Neural crest cell (in vitro differentiated cells): ENCODE measurements at places on chromosomes 4 and X. TPM values are rescaled to one million over a fixed set of nuclear protein-coding genes. Genes with fewer than 3 reads are reported as not detected.
A peak's percentile ranks its signal among the peaks of the same experiment; 100 is the strongest.

MAGEA10 gene
- total RNA-seq, result not detected in 2 replicates

DNA sequence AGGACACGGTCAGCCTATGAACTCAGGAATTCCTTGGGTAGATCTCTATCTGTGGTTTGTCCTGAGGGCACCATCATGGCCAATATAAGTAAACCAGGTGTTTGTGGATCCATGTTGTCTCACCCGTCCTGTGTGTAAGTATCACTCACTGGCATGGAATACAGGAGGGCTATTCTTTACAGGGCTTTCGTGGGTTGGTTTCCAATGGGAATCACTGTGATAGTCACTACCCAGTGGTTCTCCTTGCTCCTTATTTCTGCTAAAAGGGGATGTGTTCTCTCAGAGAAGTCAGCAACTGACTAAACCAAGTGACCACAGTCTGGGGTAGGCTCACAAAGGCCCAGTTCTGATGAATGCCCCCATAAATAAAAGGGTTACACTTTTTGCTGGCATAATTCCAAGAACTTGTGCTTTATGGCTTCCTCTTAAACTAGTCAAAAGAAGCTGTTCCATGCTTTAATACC is 236.7 kb upstream of the JADE1 start:
- H3K27me3 ChIP-seq, result no peaks in the 10 kb centered on the region
- no peak overlapping the region for H3K4me3 ChIP-seq
- no peak for DNase-seq
- H3K27ac ChIP-seq, result no peak overlapping the region
- H3K36me3 ChIP-seq, result no peaks in the 10 kb centered on the region

HTATSF1 gene
- total RNA-seq, result 69.1 and 69.3 TPM in 2 replicates

GRCh38 chr4:122687531-122688061 is 44.9 kb upstream of the BBS12 start:
- H3K4me1 ChIP-seq, result peaks cover 8% of the 10 kb centered on the region
- H3K36me3 ChIP-seq, result no peaks in the 10 kb centered on the region
- H3K4me3 ChIP-seq, result no peak overlapping the region
- H3K27me3 ChIP-seq, result no peaks in the 10 kb centered on the region

GRCh38 chrX:11064851-11065600 is 46.1 kb upstream of the HCCS start:
- no peak for DNase-seq
- H3K27ac ChIP-seq, result no peak overlapping the region
- H3K36me3 ChIP-seq, result no peaks in the 10 kb centered on the region
- no peaks in the 10 kb centered on the region for H3K4me1 ChIP-seq
- H3K27me3 ChIP-seq, result no peaks in the 10 kb centered on the region

SPANXA2 gene
- not detected in 2 replicates for total RNA-seq

DNA sequence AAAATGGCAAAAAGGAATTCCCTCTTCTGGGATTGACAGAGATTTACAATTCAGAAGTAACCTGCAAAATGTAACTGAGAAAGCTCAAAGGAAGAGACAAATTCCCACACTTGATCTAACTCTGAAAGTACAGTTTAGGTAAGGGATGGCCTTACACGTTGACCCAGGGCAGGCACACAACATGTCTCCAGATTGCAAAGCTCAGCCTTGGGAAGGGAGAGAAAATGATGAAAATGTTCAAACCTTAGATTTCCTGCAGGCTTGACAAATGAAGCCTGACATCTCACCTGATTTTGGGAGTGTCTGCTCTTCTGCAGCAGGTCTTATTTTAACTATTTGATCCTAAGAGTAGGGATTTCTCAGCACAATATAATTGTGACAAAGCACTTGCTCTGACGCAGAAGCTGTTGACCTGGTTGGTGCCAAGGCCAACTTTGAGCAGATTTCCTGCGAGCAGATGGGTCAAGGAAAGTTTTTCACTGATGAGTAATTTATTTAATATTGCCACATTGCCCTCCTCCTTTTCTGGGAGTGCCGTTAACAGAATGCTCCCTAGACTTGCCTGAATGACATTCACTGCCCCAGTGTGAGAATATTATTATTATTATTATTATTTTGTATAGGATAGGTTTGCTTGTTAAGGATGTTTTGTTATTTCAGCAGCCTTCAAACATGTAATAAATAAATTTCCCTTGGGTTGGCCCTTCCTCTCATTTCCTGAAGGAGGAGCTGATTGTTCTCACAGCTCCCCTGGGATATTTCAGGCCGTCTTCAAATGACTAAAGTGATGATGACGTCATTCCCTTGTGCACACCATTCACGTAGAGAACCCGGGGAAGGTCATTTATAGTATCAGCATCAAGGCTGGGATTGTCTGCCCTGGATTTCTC is 157.1 kb downstream of the VEGFC start:
- no peaks in the 10 kb centered on the region for H3K27me3 ChIP-seq
- H3K27ac ChIP-seq, result no peak overlapping the region
- H3K4me3 ChIP-seq, result no peak overlapping the region
- H3K4me1 ChIP-seq, result peaks cover 5% of the 10 kb centered on the region
- no peak for DNase-seq
- H3K36me3 ChIP-seq, result no peaks in the 10 kb centered on the region

DNA sequence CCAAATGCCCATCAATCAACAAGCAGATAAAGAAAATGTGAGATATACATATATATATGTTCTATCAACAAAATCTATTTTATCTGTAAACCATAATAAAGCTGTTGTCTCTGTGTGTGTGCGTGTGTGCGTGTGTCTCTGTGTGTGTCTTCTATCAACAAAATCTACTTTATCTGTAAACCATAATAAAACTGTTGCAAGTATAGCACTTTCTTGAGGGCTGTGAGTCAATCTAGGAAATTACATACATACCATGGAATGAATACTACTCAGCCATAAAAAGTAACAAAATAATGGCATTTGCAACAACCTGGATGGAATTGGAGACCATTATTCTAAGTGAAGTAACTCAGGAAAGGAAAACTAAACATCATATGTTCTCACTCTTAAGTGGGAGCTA is 12.5 kb upstream of the PLK4 start:
- H3K27me3 ChIP-seq, result no peaks in the 10 kb centered on the region
- no peak for DNase-seq

DNA sequence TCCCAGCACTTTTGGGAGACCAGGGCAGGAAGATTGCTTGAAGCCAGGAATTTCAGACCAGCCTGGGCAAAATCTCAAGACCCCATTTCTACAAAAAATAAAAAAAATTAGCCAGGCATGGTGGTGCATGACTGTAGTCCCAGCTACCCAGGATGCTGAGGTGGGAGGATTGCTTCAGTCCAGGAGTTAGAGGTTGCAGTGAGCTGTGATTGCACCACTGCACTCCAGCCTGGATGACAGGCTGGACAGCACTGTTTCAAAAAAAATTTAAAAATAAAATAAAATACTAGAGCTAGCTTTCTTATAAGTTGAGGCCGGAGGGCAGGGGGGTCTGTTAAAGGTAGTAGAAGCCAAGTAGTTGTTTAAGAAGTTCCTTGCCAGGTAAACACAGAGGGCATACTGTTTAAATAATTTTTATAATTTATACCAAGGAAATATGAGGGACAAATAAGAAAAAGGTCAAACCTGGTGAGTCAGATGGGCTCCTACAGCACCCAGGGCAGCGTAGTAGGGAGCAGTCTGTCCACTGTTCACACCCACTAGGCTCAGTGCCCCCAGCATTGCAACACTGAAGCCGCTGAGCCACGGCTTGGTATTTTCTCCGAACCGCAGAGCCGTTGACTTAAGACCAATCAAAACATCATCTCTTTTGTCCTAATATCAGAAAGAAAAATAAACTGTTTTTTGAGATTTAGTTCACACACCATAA is 17.3 kb downstream of the COQ2 start:
- H3K4me3 ChIP-seq, result no peak overlapping the region
- H3K27ac ChIP-seq, result no peak overlapping the region
- no peaks in the 10 kb centered on the region for H3K36me3 ChIP-seq

GRCh38 chr4:174928174-174928573 is 10.0 kb downstream of the ADAM29 start:
- no peaks in the 10 kb centered on the region for H3K36me3 ChIP-seq
- no peak overlapping the region for H3K4me3 ChIP-seq
- no peak for DNase-seq

DNA sequence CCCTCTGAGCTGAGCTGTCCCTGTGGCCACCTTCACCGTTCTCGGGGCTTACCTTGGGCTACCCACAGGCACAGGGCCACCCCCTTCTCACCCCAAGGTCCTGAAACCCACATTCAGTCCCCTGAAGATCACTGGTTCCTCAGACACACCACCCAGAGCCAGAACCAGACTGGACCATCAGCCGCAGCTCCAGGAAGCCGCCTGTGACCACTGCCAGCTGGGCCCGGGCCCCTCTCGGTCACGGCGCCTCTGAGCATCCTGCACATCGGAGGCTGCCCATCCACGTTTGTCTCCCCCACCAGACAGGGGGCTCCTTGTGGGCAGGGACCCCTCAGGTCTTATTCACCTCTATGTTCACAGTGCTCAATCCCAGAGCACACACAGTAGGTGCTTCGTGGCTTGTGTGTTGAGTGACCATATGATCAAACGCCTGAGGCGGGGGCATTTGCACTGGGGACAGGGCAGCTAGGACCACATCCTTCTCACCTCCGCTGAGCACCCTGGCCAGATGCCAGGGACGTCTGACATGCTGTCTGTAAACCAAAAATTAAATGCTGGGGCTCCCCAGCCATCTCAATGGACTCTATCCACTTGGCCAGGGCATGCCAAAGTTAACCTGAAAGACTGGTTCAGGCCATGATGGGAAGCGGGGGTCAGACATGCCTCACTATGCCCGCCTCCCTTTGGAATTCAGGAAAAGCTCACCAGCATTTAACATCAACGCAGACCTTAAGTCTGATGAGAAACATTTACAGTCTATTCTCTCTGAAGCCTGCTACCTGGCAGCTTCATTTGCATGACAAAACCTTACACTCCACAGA is 109.4 kb upstream of the AFAP1 start:
- H3K27me3 ChIP-seq, result no peaks in the 10 kb centered on the region
- no peak for DNase-seq
- H3K4me3 ChIP-seq, result no peak overlapping the region
- no peaks in the 10 kb centered on the region for H3K36me3 ChIP-seq

HSFX4 gene
- not detected in 2 replicates for total RNA-seq

GPC4 gene
- 21.1 and 22.3 TPM in 2 replicates for total RNA-seq

DNA sequence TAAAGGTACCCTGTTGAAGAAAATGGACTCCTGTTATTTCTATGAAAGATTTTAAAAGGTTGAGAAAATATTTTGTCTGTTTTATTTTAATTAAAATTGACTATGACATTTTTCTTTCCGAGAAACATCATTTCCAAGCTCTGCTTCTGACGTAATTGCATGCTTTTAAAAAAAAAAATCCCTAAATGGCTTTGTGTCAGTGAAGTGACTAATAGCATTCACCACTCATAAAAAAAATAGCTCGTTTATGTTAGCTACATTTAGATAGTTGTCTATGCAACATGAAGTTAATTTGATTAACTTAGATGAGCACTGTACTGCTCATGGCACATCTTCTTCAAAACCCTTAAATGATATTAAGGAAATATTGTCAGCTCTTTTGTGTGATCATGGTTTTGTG is 105.1 kb upstream of the KLHL13 start:
- no peaks in the 10 kb centered on the region for H3K27me3 ChIP-seq
- H3K27ac ChIP-seq, result no peak overlapping the region
- H3K4me1 ChIP-seq, result no peaks in the 10 kb centered on the region
- H3K4me3 ChIP-seq, result no peak overlapping the region
- DNase-seq, result no peak

DNA sequence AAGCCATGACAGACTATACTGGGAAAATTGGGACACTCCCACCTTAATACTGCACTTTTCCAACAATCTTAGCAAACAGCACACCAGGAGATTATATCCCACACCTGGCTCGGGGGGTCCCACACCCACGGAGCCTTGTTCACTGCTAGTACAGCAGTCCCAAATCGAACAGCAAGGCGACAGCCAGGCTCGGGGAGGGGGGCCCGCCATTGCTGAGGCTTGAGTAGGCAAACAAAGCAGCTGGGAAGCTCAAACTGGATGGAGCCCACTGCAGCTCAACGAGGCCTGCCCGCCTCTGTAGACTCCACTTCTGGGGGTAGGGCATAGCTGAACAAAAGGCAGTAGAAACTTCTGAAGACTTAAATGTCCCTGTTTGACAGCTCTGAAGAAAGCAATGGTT is 118.3 kb downstream of the MAGEB5 start:
- DNase-seq, result no peak
- H3K27me3 ChIP-seq, result no peaks in the 10 kb centered on the region
- no peak overlapping the region for H3K27ac ChIP-seq
- H3K4me3 ChIP-seq, result no peak overlapping the region
- no peaks in the 10 kb centered on the region for H3K36me3 ChIP-seq

NMU gene
- total RNA-seq, result 10.3 and 12.8 TPM in 2 replicates

VCX2 gene
- total RNA-seq, result not detected in 2 replicates

DDX53 gene
- not detected in 2 replicates for total RNA-seq

DNA sequence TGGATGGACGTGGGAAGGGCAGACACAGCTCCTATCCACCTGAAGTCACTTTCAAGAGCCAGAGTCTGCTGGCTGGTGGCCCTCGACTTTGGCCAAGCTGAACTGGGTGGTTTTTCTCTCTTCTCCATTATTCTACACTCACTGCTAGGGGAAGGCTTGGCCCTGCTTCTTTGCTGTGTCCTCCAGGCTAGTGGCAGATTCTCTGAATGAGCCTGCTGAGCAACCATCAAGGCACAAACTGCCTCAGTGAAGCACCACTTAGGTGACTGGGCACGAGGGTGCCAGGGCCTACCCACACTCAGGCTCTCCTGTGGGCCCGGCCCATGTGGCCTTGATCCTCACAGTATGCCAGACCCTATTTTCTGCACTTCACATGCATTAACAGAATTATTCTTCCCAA is 92.0 kb downstream of the PJA1 start:
- no peaks in the 10 kb centered on the region for H3K27me3 ChIP-seq
- H3K36me3 ChIP-seq, result no peaks in the 10 kb centered on the region
- DNase-seq, result no peak
- peaks cover 8% of the 10 kb centered on the region for H3K4me1 ChIP-seq
- no peak overlapping the region for H3K27ac ChIP-seq
- H3K4me3 ChIP-seq, result no peak overlapping the region

DNA sequence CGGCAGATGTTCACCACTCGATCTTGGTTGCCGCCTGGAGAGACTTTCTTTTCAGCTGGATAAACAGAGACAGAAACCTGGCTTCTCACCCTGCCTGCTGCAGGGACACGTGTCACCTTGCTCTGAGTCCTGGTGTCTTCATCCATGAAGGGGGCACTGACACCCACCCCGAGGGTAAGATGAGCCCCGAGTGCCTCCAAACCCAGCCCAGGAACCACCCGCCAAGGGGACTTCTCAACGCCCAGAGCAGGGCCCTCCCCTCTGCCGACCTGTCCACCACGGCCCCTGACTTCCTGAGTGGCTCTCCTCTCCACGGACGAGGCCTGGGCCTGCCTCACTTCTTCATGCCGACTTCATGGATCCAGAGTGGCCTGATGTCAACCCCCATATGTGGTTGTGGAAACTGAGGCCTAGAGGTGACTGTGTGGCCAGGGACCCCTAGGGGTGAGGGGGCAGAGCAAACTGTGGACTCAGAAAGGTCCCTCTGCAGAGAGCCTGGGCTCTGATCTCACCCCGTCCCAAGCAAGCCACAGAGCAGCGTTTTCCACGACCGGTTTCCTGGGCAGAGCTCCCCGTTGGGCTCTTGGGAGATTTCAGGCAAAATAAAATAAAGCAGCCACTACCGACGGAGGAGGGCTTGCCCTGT is 5.1 kb downstream of the ADRA2C start:
- peaks cover 23% of the 10 kb centered on the region for H3K27me3 ChIP-seq
- H3K36me3 ChIP-seq, result no peaks in the 10 kb centered on the region
- no peak overlapping the region for H3K27ac ChIP-seq
- peak overlapping the region; percentile 35 for H3K4me3 ChIP-seq
- no peak for DNase-seq
- peaks cover 38% of the 10 kb centered on the region for H3K4me1 ChIP-seq
